Mesenteric fat pad (tissue), 1 donor: ENCODE measurements at places on chromosomes 12 and 14. TPM values are rescaled to one million over a fixed set of nuclear protein-coding genes. Genes with fewer than 3 reads are reported as not detected.

Gene SLC2A14
- total RNA-seq = 5.4 TPM

Gene VWF
- total RNA-seq = 733 TPM

Gene LIN7A
- total RNA-seq = 5.8 TPM

Gene POTEG
- total RNA-seq = not detected

Gene C1R
- 789 TPM for total RNA-seq

Gene KCNMB4
- 1.2 TPM for total RNA-seq

Gene MSRB3
- 81.1 TPM for total RNA-seq

Gene NPAS3
- total RNA-seq = 3.6 TPM
